ENCODE measurements at places on chromosomes 6 and 20.

GRCh38 chr6:161168281-161168891 is 105.5 kb downstream of the AGPAT4 start:
- DNase-seq, result no peak

GRCh38 chr6:167687116-167687725 is 139.5 kb upstream of the AFDN start:
- DNase-seq, result no peak

DNA sequence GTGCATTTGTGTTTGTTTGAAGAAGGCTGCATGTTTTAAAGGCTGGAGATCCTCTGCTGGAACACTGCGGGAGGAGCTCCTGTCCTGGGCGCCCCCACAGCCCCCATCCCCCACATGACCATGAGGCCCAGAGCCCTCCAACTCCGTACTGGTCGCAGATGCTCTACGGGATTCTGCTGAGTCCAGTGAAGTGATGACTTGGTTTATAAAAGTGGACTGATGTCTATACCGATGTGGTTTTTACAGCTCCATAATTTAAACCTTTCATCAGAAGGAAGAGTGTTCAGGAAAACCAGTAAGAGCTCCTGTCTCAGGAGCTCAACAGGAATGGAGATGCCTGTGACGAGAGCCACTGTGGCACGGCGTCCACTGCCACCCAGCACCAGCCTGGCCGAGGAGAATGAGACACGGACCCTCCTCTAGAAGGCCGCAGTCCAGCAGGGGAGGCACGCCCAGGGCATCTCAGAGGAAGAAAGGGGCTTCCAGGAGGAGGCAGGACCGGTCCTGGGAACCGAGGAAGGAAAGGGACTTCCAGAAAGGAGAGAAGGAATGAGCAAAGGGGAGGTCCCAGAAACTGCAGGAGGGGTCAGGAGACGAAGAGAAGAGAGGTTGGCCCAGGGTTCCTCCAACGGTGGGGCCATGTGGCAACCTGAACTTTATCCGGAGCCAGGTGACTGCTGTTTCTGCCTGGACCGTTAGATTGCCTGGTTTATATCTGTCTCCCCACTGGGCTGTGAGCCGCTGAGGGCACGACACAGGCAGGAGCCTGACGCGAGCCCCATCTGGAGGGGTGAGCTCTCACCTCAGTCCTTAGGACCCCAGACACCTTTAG is 26.9 kb downstream of the BFSP1 start:
- no peak for DNase-seq

DNA sequence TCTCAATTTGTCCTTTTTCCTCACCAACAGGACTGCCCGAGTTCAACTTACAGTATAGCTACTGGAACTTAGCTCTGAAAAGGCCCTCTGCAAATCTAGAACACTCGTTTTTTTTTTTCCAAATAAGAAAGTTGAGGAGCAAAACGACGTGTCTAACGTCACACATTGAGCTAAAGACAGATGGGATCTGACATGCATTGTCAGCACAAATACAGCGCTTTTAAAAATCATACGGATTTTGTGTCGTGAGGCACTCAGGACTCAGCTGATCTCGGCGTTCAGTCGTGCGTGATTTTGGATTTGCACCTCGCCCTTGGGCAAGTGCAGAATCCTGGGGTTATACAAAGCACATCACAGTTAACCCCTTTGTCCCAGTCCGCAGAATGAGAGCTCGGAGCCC is 94.7 kb upstream of the ZNF322 start:
- no peak for DNase-seq

DNA sequence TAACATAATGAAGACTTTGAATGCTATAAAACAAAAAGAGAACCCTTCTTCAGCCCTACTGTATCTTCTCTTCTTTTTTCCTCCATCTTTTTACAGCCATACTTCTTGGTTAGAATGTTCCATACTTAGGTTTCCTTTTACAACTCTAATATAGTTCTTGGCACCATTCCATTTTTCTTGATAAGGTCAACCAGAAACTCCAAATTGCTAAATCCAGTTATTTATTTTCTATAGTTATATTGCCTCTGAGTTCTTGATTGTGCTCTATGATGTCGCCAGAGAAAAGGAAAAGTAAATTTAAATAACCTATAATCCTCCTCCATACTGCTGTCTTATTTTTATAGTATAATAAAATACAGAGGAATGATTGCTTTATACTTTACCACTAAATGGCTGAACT is 26.7 kb upstream of the COL10A1 start:
- no peak for DNase-seq

- DNase-seq, result no peak
Observed at GRCh38 chr6:125300992-125301434, 754 bp downstream of the HDDC2 start.

DNA sequence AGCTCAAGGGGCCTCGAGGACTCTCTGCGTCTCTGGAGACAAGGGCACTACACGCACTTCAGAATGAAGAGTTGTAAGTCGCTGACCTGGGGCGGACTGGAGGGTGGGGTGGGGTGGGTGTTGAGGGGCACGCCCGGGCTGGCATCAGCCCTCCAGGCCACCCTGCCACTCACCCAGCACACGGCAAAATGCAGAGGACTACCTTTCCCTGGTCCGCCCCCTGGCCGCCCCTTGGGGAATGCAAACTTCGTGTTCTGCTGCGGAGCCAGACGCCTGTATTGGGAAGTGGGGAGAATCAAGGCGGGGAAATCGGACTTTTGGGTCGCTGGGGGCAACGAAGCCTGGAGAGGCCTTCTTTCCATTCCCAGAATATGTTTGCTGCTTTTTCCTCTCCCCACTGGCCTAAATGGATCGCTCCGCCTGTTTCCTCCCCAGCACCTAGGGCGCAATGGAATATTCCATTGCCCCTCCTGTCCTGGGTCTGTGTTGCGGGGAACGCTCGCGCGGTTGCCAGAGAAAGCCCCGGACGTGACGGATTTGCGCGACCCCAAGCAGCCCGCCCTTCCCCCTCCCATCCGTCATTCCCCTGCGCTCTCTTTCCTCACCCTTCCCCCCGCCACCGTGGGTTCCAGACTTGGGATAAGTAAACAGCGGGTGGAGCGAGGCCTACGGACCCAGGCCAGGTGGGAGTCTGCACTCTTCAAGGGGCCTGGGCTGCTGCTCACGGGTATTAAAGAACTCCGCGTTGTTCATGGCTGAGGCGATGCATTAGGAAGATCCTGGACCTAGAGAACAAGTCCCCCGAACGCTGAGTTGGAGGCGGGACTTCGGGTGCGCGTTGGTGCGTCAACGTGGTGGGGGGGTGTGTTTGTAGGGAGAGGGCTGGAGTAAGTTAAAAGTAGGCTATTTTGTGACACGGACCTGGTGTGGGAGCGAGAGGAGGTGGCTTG is at the start of gene PPT2:
Gene PPT2, plus strand, starts transcription at position 578 of the 950 bp plus-strand sequence. CDS start 454 bp downstream, outside the sequence.
- DNase-seq, result peak; percentile 62

DNA sequence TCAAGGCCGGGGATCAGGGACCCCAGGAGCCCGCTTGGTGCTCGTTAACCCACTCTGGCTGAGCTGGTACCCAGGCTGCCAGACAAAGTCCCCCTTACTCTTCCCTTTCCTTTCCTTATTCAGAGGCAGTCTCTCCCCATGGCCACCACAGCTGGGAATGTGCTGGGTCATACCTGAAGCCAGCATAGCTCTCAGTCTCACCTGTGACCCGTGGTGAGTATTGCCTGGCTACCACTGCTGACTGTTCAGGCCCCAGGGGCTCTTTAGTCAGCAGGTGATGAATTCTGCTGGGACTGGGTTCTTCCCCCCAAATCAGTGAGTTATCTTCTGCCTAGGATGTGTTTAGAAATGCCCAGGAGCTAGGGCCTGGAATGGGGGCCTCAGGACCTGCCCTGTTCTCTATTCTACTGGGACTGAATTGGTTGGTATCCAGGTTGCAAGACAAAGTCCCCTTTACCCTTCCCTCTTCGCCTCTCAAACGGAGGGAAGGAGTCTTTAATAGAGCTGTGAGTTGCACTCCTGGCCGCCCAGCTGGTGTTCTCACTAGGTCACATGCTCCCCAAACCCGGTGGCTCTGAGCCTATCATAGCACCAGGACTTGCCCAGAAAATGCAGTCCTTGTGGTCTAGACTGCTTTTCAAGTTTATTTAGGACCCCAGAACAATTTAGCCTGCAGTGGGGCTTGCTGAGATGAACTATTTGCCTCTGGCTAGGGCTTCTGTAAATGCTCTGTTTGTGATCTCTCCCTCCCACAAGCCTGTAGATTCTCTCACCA is 64.6 kb downstream of the MYO6 start:
- DNase-seq, result no peak

DNA sequence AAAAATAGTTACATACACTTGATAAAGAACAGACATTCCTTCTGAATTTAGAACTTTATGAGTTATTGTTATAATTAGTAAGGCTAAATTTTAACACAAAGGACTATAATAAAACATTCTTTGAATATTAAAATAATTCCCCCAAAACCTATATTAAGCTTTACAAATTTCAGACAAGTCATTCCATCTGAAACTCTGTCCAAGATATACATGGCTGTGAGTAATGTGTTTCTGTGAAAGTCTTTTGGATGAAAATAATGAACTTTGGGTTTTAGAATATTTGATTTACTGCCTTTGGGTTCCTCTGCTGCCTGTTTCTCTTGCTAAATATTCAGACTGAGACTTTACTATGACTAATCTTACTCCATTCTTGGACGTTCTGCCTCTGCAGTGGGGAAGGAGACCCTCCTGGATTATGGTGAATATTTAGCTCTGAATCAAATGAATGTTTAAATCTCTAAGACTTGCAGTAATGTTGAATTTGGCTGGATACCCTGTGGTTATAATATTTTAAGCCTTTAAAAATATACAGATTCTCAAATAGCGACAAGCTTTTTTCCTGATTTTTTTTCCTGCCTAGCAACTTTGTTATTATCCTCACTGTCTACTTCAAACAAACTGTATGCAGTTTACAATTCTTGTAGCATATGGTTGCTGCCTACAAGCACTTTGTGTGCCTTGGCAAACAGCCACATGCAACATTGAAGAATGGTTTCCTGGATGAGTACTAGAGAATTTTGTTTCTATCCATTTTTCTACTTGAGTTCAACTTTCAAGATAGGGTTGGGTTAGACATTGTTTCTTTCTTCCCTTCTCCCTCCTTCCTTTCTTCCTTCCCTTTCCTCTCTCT is 51.4 kb downstream of the TXLNB start:
- no peak for DNase-seq

DNA sequence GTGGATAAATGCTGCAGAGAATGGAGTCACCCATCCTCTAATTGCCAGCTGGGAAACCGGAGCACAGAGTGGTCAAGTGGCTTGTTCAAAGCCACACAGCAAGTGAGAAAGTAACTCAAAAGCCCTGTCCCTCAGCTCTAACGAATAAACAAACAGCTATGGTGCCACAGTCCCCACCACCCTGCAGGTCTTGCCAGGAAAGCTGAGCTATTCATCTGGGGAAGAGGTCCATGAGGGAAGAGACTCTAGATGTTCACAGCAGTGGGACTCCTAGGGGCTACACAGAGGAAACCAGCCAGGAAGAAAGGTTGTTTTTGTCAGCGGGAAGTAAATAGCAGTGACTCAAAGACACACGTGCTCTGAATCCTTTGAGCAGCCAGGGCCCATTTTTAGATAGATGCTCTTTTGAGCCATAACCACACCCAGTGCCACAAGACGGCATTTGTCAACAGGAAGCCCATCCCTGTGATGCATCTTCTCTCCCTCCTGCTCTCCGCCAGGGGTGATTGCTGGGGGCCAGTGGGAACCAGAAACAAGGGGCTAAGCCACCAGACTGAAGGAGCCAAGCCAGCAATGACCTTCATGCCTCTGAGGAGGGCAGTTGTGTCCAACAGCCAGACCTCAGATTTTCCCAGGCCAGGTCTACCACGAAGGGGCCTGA is 32.4 kb upstream of the TCP11 start:
- peak; percentile 10 for DNase-seq

- DNase-seq, result no peak
Observed at GRCh38 chr20:50562262-50562701, 52.1 kb downstream of the PTPN1 start.

- DNase-seq, result no peak
Observed at GRCh38 chr6:157539421-157539822, 158.4 kb downstream of the ZDHHC14 start.
